ENCODE measurements at places on chromosomes 11 and 22.

- DNase-seq = no peak
These were observed 388 bp downstream of the HINFP start for GRCh38 chr11:119121811-119122124.

DNA sequence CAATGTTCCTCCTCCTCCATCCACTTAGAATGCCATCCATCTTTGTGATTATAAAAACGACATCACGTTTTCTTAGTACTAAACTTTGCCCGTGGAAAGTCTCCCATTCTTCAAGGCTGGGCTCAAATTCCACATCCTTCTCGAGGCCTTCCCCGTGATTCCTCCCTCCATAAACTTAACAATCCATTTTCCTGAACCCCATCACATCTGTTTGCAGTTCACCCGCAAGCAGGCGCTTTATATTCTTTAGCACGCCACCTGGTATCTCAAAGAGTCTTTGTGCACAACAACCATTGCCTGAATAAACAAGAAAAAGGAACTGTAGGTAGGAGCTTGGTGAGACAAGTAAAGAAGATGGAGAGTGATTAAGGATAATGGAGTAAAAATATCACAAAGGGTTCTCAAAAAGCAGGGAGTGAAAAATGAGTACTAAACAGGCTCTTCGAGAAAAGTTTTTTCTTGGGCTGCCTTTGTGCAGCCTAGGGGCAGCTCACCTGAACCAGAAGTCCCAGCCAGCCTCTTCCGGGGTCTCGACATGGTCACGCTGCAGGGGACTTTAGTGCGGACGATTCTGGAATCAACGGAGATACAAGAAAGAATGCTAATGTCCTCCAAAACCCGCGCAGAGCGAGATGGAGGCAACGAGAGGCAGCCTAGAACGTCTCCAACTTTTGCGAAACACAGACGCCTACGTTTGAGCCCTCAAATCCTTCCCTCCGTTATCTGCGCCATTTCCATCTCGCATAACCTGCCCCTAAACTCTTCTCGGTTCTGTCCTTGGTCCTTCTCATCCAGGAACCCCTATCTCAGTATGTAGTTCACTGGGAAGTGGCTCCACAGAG is 585 bp downstream of the THYN1 start:
- DNase-seq = peak; percentile 27

- DNase-seq = no peak
These were observed 205.7 kb downstream of the SNX19 start for GRCh38 chr11:130710497-130711012.

GRCh38 chr22:33793475-33793874 is 126.8 kb downstream of the LARGE1 start:
- no peak for DNase-seq

- DNase-seq = peak; percentile 56
These were observed 1.6 kb upstream of the PHLDA2 start for GRCh38 chr11:2930704-2931419.

- no peak for DNase-seq
These were observed 11.6 kb downstream of the DDX17 start for GRCh38 chr22:38494498-38494897.

- DNase-seq = no peak
These were observed 31.1 kb downstream of the DKK3 start for GRCh38 chr11:11977206-11977938.

DNA sequence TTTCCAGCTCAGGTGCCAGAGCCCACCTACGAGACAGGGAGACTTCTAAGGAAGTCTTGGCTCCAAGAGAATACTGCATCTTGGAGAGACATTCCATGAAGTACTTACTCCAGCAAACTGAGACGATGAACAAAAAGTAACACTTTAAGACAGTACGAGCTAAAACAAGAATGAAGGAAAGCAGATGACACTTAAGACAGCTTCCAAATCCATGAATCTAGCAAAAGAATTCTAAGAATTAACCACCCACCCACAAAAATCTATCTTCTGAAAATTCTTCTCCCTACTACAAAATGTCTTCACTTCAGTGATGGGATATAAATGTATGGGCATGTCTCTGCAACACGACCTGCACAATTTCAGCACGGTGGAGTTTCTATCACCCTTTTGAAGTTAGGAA is 132.9 kb downstream of the C11orf58 start:
- DNase-seq = no peak

- no peak for DNase-seq
These were observed 77.6 kb downstream of the ENTHD1 start for GRCh38 chr22:39815932-39816331.

DNA sequence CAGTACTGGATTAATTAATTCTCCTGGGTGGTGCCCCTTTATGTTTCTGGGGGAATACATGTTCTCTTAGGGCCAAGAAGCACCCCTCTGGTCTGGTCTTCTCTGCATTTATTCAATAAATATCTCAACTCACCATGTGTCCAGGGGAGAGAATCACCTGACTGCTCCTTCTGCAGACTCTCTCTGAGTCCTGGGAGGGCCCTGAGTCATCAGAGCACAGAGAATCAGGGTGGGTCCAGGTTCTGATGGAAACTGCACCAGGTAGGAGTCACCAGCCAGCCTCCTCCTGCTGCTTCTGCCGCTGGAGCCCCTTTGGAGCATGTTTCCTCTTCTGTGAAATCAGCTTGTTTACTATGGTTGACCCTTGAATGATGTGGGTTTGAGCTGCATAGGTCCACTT is 107.7 kb upstream of the PLET1 start:
- no peak for DNase-seq

GRCh38 chr11:66849501-66850234 is 6.4 kb downstream of the RCE1 start:
- no peak for DNase-seq

DNA sequence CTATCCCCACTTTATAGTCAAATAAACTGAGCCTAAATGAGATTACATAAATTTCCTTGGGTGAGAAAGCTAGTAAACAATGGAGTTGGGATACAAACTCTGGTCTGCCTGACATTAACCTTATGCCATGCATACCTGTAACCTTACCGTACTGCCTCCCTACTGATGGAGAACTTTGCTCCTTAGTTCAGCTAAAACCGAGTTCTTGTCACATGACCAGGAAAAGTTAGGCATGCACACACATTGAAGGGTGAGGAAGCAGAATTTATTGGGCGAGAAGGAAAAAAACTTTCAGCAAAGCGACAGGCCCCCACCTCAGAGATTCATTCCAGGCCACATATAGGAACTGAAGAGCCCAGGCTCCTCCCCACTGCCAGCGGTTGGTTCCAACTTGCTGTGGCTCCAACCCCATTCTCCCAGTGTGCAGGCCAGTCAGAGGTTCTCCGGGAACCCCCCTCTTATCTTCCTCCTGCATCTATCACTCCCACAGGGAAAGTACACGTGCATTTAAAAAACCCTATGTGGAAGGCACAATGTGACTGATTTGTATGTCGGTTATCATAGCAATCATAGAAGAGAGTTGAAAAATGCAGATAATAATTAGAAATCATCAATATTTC is 3.2 kb upstream of the PIWIL4 start:
- DNase-seq = no peak

DNA sequence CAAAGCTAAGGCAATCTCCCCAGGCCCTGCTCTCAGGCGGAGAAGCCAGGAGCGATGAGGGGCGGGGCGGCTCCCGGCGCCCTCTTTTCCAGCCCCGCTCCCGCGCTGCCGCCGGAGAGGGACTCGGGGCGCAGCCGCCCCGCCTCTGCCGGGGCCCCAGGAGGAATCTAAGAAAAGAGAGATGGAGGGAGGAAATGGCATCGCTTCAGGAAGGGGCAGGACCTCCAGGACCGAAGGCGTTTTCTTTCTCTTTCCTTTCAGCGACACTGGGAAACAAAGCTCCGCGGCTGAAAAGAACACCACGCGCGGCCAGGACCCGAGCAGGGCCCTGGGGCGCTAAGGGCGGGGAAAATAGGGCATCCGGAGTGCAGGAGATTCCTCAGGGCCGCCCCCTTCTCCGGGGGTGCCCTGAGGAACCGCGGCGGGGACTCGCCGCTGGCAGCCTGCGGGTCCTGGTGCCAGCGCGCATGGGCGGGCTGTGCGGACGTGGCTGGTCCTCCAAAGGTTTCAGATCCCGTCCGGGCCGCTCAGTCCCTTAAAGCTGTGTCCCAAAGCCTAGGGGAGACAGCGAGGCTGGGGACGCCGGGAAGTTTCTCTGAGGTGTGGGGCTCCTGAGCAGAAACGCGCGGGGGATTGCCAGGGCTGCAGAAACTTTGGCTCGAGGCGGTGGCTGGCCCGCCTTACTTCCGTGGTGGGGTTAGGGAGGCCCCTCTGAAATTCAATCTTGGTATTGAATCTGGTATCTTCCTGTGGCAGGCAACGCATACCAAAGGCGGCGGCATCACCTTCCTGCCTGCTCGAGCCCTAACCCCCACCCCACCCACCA is 2.8 kb upstream of the BSX start:
- DNase-seq = peak; percentile 24

- no peak for DNase-seq
These were observed 10.4 kb downstream of the SREBF2 start for GRCh38 chr22:41842996-41843970.

DNA sequence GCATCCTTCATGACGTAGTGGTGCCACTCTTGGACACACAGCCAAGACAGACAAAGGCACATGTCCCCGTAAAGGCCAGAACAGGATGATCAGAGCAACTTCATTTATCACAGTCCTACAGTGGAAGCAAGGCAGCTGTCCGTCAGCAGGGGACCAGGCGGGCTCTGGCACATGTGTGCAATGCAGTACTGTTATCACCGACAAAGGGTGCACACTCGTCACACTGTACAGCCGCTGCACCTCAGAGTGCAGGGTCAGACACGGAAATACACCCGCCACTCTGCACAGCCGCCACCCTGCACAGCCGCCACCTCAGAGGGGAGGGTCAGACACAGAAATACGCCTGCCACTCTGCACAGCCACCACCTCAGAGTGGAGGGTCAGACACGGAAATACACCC is 13.4 kb upstream of the IL17REL start:
- no peak for DNase-seq

DNA sequence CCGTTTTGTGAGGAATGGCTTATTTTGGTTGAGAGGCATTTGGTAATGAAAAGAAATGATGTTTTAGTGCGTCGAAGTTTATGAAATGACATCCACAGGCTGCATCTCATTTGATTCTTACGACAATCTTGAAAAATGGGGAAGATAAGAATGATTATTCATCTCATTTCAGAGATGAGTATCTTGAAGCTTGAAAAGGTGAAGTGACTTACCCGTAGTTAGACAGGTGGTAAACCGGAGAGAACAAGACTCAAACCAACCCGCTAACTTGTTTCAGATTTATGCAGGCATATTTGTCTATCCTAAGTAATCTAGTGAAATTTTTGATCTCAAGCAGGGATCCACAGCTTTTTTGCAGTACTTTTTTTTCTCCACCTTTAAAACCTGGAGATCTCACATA is 9.1 kb upstream of the SORL1-AS1 start:
- no peak for DNase-seq

- no peak for DNase-seq
These were observed 55.1 kb upstream of the GRK3 start for GRCh38 chr22:25509374-25509791.

DNA sequence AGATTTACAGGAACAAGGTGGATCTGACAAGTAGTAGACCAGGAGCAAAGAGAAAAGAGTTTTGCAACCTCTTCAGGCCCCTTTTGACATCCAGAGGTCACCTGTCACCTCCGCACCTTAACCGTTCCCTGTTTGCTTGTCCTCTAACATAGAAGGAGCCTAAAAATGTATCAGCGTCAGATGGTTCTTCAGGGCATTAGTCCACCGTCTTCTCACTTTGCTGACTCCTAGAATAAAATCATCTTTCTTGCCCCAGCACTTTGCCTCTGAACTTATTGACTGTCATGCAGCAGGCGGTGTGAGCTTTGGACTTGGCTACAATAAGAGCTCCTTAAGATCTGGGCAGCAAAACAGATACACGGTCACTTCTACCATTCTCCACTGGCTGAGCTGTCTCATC is 339.7 kb upstream of the B3GAT1 start:
- DNase-seq = no peak

- no peak for DNase-seq
These were observed 86.6 kb downstream of the SHANK2 start for GRCh38 chr11:71165771-71166170.

DNA sequence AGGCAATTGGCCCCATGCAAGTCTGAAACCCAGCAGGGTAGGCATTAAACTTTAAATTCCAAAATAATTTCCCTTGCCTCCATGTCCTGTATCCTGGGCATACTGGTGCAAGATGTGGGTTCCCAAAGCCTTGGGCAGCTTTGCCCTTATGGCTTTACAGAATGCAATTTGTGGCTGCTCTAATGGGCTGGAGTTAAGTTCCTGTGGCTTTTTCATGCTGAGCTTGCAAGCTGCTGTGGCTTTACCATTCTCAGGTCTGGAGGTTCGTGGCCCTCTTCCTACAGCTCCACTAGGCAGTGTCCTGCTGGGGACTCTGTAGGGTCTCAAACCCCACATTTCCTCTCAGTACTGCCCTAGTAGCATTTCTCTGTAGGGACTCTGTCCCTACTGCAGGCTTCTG is 15.0 kb upstream of the BIRC3 start:
- no peak for DNase-seq

DNA sequence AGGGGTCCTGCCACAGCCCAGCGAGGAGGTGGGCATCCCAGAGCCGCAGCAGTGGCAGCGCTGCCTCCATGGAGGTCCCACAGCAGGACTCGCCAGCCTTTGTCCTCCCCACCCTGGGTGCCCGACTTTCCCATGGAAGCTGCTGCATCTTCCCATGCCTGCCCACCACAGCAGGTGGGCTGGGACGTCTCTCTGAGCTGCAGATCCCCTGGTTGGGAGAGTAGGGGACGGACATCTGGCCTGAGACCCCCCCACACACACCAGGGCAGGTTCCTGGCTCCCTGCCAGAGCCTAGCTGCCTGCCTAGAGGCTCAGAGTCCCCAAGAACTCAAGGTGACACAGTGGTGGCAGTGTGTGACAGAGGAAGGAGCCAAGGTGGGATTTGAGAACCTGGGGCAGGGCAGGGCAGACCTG is 21.5 kb upstream of the PRR5 start:
- no peak for DNase-seq

GRCh38 chr11:118625036-118625690 is 17.7 kb downstream of the PHLDB1 start:
- no peak for DNase-seq

- no peak for DNase-seq
These were observed 771.5 kb downstream of the DLG2 start for GRCh38 chr11:84855508-84856245.

DNA sequence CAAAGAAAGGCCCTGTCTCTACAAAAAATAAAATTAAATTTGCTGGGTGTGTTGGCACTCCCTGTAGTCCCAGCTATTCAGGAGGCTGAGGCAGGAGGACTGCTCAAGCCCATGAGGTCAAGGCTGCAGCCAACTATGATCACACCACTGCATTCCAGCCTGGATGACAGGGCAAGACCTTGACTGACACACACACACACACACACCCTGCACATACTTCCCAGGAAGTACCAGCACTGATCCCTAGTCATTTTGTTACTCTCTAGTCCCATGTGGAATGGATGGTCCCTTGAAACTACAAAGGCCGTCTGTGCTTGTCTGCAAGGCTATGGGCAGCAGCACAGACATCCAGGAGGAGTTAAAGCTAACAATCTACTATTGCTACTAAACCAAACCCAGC is 59.7 kb upstream of the CYP2D6 start:
- DNase-seq = no peak

All from activated naive CD8-positive, alpha-beta T cell treated with anti-CD3 and anti-CD28 coated beads for 36 hours (primary cell).